Stimulated activated naive CD8-positive, alpha-beta T cell treated with anti-CD3 and anti-CD28 coated beads, Interleukin-15, Interleukin-2, amounts not matched to agents 100 U/mL and 50 U/mL, for 24 hours (primary cell): ENCODE measurements at places on chromosomes 13 and 19.

DNA sequence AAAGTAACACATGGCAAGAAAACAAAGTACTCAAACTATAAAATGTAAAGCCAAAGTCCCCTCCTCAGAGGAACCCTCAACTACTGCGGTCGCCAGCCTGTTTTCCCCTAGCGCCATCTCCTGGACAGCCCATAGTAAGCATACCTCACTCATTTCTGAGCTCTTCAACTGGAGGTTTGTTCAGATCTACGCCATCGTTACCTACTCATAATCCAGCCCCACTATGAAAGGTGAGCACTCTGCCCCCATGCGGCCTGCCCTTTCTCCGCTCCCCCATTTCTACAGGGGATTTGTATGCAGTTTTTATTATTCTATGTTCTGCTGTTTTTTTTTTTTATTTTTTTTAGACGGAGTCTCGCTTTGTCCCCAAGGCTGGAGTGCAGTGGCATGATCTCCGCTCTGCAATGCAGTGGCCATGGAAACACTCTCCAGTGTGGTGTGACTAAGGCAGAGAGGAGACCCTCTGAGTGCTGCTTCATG, 26.2 kb downstream of the OPA3 start:
- DNase-seq = peak; percentile 73

DNA sequence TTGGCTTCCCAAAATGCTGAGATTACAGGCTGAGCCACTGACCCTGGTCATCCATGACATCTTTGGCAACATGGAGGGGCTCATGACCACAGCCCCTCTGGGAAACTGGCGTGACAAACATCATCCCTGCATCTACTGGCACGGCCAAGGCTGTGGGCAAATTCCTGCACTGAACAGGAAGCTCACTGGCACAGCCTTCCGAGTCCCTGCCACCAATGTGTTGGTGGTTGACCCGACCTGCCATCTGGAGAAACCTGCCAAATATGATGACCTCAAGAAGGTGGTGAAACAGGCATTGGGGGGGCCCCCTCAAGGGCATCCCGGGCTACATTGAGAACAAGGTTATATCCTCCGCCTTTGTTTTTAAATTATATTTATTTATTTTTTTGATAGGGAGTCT, 8.9 kb upstream of the ACP5 start:
- no peak for DNase-seq

GRCh38 chr19:28586474-28586873, 626.5 kb downstream of the UQCRFS1 start:
- DNase-seq = no peak

DNA sequence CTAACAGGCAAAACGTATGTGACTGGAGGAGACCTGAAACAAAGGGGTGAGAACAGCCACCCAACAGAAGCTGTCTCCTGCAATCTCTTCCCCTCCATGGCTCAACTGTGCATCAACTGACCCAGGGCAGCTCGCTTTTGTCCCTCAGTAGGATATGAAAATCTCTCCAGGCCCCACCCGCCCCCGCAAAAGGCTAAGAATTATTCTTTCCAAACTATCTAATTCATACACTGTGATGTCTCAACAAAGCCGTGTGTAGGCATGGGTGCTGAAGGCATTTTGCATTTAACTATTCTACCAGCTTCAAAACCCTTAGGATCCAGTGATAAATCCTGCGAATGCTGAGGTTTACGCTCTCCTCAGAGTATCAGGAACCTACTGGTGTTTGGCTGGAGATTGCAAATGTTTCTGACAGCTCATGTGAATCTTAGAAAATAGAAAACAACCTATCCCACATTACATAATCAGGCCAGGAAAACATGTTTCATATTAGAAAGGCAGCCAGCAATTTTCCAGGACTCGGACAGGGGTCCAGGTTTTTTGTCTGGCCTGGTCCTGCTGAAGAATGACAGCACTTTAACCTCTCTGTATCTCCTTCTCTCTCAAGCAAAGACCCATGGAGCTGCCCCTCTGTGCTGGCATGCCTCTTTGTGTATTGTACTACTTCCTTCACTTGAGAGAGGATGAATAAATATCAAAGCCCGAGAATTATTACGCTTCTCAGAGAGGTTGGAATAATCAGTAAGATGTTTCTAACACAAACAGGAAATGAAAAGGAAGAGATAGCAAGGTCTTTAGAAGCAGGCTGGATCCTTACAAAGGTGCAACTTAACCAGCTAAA, 17.3 kb downstream of the DHRS12 start:
- DNase-seq = no peak

GRCh38 chr13:71017607-71018006, 849.4 kb downstream of the DACH1 start:
- no peak for DNase-seq

- DNase-seq = no peak
These were observed 28.2 kb downstream of the CLEC17A start for GRCh38 chr19:14611051-14611450.

DNA sequence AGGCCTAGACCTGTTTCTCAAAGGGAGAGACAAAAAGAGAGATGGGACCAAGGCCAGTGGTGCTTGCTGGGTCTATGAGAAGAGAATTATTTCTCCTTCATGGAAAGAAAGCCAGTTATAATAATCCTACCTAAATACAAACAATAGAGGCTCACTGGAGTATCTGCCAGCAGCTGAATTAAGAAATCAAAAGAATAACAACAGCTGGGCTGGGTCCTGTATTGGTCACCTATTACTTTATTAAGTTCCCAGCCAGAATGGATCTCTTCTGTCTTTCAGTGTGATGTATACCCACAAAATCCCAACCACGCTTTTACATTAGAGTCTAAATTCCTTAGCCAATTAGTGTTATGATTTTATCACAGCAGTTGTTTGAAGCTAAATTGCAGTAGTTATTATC, 297.8 kb upstream of the DACH1 start:
- DNase-seq = no peak

DNA sequence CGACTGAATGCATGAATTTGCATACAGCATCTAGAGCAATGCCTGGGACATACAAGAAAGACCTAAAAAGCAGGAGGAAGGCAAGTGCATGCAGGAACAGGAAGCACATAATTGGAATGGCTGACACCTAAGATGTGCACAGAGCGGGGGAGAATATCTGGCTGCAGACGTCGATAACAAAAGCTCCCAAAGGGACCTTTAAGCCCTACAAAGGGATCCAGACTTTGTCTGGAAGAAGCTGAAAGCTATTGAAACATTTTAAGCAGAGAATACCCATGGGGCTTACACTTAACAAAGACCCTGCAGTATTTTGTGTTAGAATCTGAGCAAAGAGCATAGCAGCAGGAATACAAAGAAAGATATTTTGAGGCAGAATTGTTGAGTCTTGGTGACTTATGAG, 107.4 kb upstream of the CLDN10 start:
- no peak for DNase-seq

GRCh38 chr19:12425888-12426274, 14.9 kb downstream of the ZNF443 start:
- DNase-seq = no peak

- DNase-seq = no peak
These were observed 181.9 kb downstream of the DACH1 start for GRCh38 chr13:71685072-71685471.

DNA sequence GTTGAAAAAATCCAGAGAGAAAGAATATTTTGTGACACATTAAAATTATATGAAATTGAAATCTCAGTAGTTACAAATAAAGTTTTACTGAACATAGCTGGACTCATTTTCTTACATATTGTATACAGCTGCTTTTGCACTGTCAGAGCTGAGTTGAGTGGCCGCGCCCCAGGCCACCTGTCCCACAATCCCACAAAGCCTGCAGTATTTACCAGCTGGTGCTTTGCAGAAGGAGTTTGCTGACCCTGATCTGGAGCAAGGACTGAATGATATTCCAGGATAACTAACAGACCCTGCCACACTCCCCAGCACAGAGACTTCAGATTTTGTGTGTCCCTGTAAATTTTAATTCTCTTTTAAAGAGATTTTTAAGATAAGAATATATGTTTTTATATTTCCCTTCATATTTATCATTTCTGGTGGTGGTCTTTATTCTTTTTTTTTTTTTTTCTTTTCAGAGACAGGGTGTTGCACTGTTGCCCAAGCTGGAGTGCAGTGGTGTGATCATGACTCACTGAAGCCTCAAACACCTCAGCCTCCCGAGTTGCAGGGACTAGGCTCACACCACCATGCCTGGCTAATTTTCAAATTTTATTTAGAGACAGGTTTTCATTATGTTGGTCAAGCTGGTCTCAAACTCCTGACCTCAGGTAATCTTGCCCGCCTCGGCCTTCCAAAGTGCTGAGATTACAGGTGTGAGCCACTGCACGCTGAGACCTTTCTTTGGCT, 48.5 kb downstream of the TDRD12 start:
- DNase-seq = no peak

DNA sequence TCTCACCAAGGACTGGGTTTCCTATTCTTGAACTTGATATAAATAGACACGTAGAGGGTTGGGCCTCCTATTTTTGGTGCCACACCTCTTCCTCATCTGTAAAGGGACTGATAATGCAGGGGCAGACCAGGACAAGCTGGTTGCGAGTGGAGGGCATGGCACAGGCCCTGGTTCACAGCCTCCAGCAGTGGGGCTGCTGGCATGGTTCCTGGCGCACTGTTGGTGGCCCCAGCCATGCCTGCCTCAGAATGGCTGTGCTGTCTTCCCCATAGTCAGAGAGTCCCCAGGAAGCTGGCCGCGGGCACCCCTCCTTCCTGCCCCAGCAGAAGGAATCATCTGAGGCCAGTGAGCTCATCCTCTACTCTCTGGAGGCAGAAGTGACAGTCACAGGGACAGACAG, 10.5 kb upstream of the OVOL3 start:
- no peak for DNase-seq

GRCh38 chr13:28585561-28585960, 73.4 kb upstream of the POMP start:
- no peak for DNase-seq

DNA sequence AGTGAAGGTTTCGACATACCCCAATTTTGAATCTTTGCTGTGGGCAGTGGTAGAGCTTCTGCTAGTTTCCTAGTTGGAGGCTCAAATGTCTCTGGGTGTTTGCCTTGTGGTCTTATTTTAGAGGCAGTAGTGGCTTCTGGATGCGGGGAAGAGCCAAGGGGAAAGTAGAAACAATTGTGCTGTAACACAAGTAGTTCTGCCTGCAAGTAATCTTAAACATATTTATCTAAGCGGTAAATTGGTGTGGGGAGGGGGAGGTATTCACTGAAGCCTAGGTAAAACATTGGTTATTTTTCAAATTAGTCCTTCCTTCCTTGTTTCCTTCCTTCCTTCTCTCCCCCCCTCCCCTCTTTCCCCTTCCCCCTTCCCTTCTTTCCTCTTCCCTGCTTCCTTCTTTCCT, at the start of gene PCDH20:
Gene PCDH20, minus strand, starts transcription at position 101 of the 400 bp plus-strand sequence. CDS start 691 bp downstream, outside the sequence.
- no peak for DNase-seq
